Common myeloid progenitor, CD34-positive (primary cell): ENCODE measurements at places on chromosomes 2 and 18.

GRCh38 chr2:74021407-74021755 lies 36.7 kb downstream of the TET3 start:
- DNase-seq: no peak

DNA sequence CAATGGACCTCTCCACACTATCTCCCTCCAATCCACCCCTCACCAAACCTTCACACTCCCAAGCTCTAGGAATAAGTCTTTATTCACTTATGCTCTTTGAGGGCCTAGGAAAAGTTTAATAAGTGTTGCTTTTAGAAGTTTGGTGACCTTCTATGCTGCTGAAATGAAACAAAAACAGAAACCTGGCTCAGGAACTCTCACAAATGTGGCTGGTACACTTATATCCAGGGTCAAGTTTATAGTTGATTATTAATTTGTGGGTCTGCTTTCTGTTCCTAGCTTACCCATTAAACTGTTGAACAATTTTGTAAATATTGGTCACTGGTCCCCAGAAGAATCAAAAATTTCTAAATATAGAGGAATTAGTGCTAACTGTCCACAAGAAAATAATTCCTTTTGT lies 14.2 kb upstream of the ANKRD44 start:
- DNase-seq: no peak

GRCh38 chr2:215460682-215461382 lies 25.0 kb upstream of the FN1 start:
- no peak for DNase-seq

DNA sequence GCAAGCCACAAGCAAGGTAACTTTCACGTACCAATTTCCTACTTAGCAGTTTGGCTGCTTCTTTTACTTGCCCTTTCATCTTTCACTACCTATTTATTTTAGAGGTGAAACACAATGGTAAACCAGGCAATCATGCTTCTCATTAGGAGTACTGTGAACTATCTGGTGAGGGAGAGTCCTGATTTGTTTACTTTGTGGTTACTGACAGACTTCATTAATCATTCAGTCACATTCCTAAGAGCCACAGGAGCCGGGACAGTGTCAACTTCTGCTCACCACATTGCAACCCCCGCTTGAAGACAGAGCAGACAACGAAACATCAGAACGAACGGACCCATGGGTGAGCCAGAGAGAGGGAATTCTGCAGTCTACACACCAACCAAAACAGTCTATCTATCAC lies 28.8 kb downstream of the TUBB6 start:
- no peak for DNase-seq

GRCh38 chr2:17043173-17043572 lies 377.5 kb upstream of the CYRIA start:
- DNase-seq: no peak

DNA sequence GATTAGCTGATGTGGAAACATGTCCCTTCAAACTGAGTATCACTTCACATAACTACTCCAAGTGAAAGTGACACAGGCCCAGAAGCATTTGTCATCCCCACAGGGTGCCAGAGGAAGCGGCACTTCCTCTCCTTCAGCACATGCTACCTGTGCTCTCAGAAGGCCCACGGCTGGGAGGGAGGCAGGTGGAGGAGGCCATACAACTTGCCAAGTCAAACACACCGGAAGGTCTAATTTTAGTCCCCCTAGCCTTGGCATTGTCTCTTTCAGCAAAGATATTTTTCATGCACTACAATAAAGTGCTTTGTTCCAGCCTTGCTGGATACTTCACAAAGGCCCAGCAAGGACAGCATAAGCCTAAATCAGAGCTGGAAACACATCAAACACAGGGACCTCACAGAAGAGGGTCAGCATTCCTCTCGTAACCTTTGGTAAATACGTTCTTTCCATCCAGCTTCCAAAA lies 38.0 kb downstream of the VSNL1 start:
- DNase-seq: no peak

- no peak for DNase-seq
These were observed 13.1 kb upstream of the CATIP start for GRCh38 chr2:218343591-218343990.

DNA sequence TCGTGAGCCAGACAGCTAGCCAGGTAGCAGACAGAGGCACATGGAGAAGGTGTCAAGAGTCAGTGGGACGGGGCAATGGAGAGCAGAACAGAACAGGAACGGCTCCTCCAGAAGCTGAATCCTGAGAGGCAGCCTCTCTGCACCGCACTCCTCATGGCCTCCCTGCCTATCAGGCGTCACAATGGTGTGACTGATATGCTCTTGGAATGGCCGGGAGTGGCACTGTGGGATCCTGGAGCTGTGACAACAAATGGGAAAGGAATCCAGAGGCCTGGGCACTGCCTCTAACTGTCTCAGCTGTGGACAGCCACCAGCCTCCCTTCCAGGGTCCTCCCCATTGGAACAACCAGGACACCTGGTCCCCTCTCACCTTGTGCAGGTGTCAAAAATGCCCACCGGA lies 89.1 kb upstream of the ID2 start:
- DNase-seq: no peak

DNA sequence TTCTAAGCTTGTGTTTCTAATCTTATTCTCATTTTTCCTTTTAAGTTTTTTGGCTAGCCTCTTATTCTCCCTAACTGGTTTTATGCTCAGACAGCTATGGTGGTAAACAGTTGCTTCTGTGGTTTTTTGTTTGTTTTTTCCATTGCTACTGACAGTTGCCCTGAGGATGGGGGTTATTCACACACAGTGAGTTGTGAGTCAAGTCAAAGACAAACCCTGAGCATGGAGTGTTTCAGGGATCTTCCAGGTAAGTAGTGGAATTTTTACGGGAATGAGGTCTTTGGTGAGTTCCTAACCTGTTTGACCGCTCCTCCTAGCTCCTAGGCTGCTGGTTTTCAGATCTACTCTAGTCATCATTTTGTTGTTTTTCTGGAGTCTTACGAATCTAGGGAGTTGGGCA lies 162.8 kb downstream of the ZNF407 start:
- DNase-seq: no peak

- peak; percentile 34 for DNase-seq
These were observed 12.8 kb downstream of the SOCS6 start for GRCh38 chr18:70301667-70302066.

DNA sequence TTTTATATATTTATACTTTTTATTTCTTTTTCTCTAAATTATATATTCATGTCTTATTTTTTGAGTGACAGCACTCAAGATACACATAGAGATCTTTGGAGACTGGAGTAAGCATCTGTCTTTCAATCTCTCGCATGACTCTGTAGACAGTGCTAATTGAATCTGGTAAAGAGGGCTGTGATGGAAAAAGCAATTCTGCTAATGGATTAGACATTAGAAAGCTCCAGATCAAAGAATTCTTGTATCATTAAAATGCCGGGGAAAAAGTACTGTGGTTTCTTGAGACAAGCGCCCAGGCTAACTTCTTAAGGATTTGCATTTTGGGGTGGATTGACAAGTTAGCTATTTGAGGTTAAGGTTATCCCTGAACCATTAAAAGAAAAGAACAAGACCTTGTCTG lies 383.1 kb upstream of the TNP1 start:
- DNase-seq: no peak

DNA sequence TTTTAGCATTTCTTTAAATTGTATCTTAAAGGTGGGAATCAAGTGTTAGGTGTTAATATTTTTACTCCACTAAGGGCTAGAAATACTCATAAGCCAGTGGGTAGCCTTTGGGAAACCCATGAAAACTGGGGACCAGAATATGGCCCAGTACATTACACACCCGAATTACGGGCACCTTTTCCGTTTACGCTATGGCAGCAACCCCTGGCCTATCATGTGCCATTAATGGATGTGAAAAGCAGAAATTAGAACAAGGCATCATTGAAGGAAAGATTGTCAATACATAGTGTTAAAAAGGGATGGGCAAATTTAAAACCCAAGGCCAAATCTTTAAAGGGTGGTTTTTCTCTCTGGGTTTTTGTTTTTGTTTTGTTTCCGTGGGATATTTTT lies 781 bp downstream of the FARP2 start:
- no peak for DNase-seq

DNA sequence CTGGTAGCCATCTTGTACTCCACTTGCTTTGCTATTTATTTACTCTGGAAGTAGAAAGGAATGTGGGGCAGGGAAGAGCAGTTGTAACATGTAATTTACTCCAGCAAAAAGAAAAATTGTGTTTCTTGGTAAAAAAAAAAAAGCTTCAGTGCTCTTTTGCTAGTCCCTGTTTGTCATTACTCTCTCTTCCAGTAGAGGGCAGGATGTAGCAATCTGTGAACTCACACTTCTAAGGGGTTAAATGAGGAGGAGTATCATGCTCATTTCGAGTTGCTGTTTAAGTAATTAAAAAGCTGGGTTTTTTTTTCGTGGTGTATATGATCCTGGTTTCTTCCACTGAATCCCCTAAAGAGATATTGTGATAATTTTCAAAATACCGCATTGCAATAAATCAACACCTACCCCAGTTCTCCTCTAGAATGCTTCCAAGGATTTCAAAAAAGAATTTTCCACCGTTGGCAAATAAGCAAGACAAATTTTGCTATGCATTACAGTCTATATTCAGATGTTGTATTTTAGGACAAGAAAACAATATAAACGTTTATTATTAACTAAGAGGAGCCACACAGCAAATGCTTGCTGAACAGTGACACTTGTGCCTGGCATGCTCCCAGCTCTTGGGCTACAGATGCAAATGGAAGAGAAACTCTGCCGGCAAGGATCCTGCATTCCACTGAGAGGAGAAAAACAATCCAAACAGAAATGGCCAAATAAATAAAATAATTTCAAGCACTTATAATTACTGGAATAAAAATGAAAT lies 261.6 kb downstream of the ASXL3 start:
- DNase-seq: peak; percentile 12

GRCh38 chr2:233816771-233817170 lies 37.6 kb downstream of the HJURP start:
- no peak for DNase-seq

- no peak for DNase-seq
These were observed 213.1 kb downstream of the IKZF2 start for GRCh38 chr2:212938144-212938793.
